G401 (cell line): ENCODE measurements at places on chromosomes 6 and 20. TPM values are rescaled to one million over a fixed set of nuclear protein-coding genes. Genes with fewer than 3 reads are reported as not detected.

The PI3 gene
- not detected in 2 replicates for total RNA-seq

The C6orf58 gene
- not detected in 2 replicates for total RNA-seq

The MUCL3 gene
- not detected in 2 replicates for total RNA-seq

The BEND3 gene
- total RNA-seq, result 4.7 and 6.9 TPM in 2 replicates

DNA sequence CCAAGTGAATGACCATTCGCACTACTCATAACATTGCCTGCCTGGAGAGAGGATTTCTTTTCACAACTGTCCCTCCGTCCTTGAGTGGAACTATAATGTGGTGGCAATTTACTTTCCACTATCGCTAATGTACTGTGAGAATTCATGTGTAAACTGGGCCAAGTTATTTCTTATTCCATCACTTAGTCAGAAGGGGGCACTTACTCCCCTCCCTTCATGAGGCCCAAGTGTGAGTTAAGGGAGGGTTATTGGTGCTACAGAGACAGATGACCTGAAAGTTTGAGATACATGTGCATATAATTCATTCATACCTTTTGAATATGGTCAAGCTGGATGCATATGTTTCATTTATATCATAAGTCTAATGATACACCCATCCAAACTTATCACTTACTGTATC, 65.2 kb upstream of the LOC128125822 start:
- DNase-seq, result no peak

- DNase-seq, result peak; percentile 41
Observed at GRCh38 chr6:99905209-99906106, 88.6 kb downstream of the MCHR2 start.

DNA sequence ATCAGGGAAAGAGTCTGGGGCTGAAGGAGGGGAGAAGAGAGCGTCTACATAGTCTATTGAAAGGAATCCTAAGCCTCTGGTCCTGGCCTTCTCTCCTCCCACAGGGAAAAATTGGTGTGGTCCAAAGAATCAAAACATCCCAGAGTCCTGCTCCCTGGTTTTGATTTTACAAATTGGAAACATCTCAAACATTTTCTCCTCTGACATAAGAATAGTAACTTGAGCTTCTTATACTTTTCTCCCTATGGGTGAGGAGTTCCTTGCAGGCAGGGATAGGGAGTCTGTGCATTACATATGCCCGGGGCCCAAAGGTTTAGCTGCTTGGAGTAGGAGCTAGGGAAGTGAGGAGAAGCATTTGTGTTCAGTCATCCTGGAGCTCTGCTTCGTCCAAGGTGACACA, 120.0 kb upstream of the GGTLC1 start:
- no peak for DNase-seq

- peak; percentile 98 for DNase-seq
Observed at GRCh38 chr6:12060780-12061609, 48.9 kb downstream of the HIVEP1 start.

DNA sequence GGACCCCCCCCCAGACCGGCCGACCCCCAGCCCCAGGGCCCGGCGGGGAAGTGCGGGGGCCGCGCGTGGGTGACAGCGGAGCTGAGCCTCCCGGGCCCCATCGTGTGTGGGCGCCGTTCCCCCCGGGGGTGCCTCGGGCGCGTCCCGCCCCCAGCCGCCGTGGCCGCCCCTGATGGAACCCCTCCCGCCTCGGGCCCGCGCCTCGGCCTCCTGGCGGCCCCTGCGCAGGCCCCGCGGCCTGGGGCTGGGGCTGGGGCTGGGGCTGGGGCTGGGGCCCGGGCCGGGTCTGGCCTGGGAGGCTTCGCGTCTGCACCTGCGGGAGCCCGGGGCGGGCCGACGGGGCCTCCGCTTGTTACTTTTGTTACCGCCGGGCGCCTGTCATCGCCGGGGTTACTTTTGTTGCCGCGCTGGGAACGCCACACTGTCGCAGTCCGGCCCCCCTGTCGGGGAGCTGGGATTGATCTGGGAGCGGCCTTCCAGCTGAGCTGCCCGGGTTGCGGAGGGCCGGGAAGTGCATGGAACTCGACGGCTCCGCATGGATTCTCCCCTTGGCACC, 598 bp downstream of the OGFR start:
- no peak for DNase-seq

DNA sequence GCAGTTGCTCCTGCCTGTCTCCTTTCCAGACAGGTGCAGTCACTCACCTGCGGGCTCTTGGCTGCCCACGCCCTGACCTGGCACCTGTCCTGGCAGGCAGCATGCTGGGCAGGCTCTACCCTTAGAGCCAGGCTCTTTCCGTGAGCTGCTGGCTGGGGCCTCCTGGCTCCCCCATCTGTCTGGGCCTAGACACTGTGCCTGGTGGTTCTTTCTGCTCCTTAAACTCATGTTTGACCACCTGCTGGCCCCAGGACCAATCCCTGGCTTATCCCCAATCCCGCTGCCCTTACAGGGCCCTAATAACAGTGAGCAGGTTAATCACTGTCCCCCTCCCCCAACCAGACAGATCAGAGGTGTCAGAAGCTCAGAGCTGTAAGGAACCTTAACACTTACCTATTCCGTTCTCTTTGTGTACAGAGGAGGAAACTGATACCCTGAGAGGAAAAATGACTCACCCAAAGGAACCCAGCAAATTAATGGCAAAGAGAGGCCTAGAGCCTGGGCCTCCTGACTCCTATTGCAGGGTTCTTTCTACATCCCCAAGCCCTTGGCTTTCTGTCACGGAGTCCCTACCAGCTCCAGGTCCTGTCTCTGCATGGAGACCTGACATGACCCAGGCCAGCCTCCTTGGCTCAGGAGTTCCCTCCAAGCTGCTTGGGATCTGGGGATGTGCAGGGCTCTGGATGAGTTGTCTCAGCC, 54.7 kb downstream of the RAB44 start:
- DNase-seq, result peak; percentile 28

DNA sequence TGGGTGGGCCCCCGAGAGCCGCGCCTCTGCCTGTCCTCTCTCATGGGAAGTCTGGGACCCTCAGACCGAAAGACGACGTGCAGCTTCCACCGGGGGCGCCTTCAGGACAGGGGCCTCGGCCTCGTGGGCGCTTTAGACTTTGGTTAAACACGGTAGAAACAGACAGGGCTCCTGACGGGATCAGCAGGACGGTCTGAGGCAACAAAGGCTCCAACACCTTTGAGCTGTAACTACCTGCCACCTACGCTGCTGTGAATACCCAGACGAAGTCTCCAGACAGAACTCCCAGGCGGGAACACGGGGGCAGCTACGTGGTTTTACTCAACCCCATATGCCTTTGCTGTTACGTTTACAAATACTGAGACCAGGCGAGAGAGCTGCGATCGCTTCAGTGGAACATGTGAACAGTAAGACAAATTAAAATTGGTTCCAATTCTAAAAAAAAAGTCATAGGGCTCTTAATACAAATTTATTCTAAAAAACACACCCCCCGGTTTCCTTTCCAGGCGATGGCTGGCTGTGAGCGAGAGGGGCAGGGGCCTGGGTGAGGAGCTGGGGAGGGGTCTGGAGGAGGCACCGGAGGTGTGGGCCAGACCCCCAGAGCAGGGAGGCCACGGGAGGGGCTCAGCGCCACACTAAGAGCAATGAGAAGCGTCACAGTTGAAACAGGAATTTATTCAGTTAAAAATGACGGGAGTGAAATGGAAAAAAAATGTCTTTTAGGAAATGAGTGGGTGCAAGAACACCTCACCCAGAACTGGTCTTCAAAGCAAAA, 453.2 kb downstream of the QKI start:
- no peak for DNase-seq

DNA sequence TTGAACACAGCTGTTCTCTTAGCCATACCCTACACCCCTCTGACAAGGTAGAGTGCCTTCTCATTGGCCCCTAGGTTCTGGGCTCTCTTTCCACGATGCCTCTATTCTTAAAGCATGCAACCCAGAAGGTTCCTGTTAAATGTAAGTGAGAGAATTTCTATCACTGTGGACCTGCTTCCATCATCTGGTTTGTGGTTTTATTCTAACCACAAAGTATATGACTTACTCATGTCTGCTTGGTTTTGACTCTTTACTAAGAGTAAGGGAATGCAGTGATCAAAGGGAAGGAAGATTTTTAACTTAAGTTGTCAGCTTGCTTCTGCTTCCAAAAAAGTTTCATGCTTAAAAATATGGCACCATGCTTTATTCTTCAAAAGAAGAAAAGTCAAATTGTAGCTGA, 80.2 kb downstream of the ANKEF1 start:
- no peak for DNase-seq

DNA sequence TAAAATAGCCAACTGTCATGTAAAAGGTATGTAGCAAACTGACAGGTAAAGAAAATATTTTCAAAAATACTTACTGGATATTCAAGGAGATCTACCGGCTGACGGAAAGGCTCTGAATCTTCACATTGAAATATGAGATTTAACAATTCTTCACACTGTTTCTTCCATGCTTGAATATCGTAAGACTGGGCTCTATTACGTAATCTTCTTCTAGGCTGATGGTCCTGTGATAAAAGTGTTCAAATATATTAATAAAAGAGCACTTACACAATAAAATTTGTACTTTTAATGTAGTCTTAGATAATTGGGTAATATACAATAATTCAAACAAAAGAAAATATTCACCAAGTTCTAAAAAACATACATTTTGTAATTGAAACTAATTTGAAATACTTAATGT, 87.4 kb downstream of the IRAK1BP1 start:
- no peak for DNase-seq

GRCh38 chr20:47708953-47709833, 76.1 kb downstream of the SULF2 start:
- no peak for DNase-seq
